Natural killer cell treated with Interleukin-12 subunit alpha and Interleukin-12 subunit beta and Interleukin-15 and Interleukin-18, amount 100 ng/mL, for 72 hours (primary cell): ENCODE measurements at places on chromosomes 2 and 18.

DNA sequence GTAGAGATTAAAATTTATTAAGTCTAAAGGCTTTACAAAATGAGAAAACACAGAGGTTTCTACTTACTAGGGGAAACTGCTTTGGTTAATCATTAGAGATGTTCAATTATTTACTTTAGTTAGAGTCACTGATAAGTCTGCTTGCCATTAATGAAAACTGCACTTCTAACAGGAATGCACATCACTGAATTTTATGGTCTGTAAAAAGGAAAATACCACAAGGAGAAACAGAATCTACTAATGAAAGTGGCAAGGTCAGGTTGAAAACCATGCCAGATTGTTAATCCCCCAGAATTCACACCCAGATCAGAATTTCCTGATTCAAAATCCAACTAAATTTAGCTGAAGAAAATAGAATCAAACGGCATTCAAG is 90.5 kb upstream of the GRB14 start:
- DNase-seq, result no peak

GRCh38 chr2:217903859-217904613 is 98.8 kb downstream of the TNS1 start:
- DNase-seq, result no peak

DNA sequence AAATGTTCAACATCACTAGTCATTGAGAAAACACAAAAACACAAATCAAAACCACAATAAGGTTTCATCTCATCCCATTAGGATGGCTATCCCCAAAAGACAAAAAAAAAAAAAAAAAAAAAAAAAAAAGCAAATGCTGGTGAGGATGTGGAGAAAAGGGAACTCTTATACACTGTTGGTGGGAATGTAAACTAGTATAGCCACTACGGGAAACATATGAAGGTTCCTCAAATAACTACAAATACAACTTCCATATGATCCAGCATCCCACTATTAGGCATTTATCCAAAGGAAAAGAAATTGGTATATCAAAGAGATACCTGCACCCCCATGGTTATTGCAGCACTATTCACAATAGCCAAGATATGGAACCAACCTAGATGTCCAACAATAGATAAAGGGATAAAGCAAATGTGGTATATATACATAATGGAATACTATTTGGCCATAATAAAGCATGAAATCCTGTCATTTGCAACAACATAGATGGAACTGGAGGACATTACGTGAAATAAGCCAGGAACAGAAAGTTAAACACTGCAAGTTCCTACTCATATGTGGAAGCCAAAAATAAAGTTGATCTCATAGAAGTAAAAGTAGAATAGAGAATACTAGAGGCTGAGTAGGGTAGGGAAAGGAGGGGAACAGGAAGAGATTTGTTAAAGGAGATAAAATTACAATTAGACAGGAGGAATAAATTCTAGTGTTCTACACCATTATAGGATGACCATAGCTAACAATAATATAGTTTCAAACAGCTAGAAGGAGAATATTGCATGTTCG is 8.4 kb downstream of the POLR1A start:
- DNase-seq, result no peak

DNA sequence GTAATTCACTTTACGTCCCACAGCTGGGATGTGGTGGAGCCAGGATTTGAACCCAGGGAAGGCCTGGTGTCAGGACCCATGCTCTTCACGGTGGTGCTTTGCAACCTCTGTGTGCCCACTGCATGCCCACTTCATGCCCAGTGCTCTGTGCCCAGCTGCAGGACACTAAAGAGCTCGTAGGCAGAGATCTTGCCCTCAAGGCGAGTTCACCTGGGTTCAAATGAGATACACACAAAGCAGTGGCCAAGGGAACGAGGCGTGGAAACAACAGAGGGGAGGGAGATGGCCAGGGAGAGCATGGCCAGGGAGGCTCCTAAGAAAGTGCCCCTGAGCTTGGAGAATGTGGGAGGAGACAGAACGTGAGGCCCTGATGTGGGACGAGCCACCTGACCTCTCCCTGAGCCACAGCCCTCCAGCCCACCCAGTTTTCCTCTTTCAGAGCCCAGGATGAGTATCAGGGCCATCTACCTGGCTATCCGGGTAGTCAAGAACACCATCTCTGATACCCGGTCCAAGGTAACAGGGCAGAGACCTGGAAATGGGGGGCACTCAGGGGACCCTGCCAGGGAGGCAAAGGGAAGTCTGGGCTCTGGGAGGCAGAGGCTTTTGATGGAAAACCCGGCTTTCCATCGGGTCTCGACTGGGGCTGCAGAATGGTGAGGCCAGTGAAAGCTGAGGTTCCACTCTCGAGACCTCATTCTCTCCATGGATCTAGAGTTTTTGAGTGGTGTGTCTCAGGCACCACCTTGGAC is 20.4 kb downstream of the MROH2A start:
- DNase-seq, result peak; percentile 45

DNA sequence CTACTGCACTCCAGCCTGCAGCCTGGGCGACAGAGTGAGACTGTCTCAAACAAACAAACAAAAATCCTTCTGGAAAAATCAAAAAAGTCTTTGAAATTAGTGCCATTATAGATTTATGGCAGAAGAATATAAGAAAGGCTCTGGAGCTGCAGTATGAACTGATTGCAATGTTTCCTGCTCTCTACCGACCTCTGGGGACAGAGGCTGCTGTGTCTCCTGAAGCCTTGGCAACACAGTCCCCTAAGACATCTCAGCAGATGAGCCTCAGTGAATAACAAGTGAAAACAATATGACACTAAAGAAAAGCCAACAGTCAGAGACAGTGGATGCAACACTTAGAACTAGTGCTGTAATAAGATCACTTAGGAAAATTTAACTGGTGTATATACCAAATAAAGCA is 494.9 kb upstream of the LRATD1 start:
- no peak for DNase-seq

DNA sequence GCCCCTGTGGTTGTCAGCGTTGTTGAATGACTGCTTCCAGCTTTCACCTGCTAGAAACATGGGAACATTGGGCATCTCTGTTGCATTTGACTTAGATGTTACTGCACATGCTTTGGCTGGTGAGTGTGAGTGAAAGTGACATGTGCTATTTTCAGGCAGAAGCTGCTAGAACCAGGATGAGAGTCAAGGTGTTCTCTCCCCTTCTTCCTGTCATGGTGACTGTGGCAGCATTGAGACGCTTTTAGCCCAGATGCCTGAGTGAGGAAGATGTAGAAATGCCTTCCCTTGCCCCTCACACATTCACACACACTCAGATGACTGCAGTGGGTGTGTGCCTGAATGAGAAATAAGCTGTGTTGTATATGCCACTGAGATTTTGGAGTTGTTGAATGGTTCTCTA is 220.2 kb downstream of the PTPRM start:
- DNase-seq, result no peak

GRCh38 chr2:19369341-19369955 is 11.0 kb upstream of the OSR1 start:
- no peak for DNase-seq

DNA sequence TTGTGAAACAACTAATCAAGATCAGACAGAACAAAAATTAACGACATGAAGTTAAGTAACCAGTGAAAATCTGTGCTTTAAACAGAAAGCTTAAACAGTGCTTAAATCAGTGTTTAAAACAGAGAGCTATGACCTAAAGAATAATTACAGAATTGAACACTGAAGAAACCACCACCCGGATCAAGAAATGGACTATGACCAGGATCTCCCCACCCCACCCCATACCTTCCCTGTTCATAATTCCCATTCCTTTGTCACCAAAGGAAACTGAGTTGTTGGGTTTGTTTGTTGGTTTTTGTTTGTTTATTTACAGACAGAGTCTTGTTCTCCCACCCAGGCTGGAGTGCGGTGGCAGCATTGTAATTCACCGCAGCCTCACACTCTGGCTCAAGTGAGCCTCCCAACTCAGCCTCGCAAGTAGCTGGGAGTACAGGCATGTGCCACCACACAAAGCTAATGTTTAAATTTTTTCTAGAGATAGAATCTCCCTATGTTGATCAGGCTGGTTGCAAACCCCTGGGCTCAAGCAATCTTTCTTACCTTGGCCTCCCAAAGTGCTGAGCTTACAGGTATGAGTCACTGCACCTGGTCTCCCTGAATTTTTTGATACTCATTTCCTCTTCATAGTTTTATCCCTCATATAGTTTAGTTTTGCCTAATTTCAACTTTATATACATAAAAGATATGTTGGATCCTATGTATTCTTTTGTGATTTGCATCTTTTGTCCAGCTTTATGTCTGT is 8.2 kb upstream of the ALPG start:
- no peak for DNase-seq

GRCh38 chr2:127177617-127178263 is 42.4 kb downstream of the CYP27C1 start:
- no peak for DNase-seq

DNA sequence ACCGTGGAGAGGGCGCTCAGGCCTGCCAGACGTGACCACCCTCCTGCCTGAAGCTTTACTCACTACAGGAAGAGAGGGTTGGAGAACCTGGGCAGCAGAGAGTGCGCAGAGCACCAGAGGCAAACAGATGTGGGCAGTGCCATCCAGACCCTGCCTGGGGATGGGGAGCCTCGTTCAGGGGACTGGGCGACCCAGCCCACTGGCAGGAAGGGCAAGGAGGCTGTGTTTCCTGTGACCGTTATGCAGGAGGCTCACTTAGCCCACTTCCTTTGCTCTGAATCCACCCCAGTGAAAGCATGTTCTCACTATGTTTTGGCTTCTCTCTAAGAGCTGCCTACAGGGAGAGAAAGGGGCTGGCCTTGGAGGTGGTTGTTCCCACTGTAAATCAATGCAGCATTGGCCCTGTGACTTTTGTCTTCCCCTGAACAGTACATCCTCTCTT is 23.0 kb upstream of the ACKR3 start:
- no peak for DNase-seq

GRCh38 chr2:50401772-50402653 is 629.9 kb downstream of the NRXN1 start:
- no peak for DNase-seq

- no peak for DNase-seq
Measured at GRCh38 chr18:33755931-33756560, 178.0 kb downstream of the ASXL3 start.

GRCh38 chr18:45290364-45290763 is 324.9 kb upstream of the SLC14A2 start:
- DNase-seq, result no peak

DNA sequence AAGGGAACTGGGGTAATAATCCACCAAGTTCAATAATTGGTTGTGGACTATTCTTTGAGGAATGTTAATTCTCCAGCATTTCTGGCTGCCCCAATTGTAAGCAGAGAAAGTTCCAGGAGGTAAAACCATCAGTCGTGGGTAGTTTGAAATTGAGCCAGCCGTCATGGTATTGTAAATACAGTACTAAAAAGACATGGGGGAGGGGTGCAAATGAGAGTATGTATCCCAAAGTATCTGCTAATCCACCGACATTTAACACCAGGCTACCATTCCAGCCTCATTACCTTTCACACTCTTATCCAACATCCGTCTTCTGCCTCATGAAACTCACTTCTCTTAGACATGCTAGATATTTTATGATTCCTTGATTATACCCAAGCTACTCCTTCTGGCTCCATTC is 507.9 kb downstream of the ERBB4 start:
- no peak for DNase-seq

DNA sequence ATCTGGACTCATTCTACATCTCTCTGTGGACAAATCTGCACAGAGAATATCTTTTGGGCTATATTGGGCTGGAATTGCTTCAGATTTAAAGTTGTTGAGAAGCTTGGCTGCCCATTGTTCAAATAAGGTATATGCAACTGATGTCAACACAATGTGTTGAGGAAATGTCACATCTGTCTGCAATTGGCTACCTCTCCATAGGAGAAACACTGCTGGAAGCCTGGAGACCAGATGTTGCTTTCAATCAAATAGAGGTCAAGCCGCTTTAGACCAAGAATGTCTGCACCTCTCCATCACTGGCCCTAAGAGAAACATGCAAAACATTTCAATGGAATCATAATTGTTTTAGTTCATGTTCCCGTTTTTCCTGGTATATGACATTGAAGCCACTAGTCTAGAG is 720.2 kb downstream of the SLC4A3 start:
- DNase-seq, result no peak

- no peak for DNase-seq
Measured at GRCh38 chr18:49849331-49850217, 36.2 kb upstream of the ACAA2 start.

DNA sequence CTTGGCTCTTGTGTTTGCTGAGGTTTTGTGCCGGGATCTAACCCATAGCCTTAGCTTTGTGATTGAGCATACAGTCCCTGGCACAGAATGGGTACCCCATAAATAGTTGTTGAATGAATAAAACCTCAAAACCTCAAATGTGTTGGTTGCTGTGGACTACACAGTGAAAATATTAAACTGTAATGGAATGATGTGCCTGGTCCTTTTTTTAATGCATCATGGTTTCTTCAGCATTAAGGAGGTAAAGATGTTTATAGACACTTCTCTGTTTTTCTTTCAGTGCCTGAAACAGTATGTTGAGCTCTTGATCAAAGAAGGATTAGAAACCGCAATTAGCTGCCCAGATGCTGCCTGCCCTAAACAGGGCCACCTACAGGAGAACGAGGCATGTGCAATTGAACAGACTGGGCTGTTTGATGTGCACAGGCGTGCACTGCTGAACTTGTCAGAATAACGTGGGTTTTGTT is 97.0 kb downstream of the RNF144A start:
- DNase-seq, result no peak

DNA sequence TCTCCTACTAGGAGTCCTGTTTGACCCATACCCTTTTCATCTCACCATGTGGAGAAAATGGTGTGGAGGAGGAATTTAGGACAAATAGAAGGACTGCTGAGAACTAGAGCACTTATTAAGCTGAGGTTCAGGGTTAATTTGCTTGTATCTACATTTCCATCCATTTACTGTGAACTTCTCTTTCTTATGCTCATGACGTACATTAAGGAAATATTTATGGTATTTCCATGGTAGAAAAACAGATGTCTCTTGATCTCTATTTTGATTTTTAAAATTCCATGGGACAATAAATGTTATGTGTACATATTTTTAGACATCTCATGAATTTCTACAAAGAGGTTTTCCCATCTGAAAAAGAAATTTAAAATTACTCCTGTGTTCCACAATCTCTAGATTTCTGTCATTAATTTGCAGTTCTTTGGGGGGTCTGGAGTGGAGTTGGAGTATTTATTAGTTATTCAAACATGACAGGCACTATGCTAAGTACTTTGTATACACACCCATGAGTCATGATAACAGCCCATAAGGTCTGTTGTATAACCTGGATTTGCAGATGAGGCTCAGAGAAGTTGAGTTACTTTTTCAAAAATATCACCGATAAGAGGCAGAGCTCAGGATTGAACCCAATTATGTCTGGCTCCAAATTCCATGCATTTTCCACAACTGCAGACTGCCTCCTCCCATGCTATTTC is 112.6 kb downstream of the COPS8 start:
- DNase-seq, result no peak

DNA sequence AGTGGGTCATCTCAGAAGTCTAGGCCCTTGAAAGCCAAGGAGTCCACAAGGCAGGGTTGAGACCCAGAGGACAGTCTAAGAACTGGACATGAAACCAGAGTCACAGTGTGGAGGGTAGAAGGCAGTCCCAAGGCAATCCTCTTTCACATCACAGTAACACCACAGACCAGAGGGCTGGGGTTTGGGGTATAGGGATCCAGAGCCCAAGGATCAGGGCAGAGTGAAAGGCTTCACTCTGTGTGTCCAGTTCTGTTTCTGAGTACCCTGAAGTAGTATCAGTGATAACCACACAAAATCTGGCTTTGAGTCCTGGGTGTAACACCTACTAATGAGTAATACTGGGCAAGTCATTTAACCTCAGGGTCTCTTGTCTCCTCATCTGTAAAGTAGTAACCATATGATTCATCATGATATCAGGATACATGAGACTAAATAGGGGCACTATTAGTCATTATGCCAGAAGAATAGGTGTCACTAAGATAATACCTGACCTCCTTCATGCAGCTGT is 91.0 kb downstream of the ICA1L start:
- DNase-seq, result no peak

- no peak for DNase-seq
Measured at GRCh38 chr2:42967959-42968674, 175.7 kb upstream of the HAAO start.
